ENCODE measurements at places on chromosomes 3 and 15.
A peak's percentile ranks its signal among the peaks of the same experiment; 100 is the strongest.

GRCh38 chr3:129690406-129690805, 83.9 kb upstream of the PLXND1 start:
- peak; percentile 96 for DNase-seq

DNA sequence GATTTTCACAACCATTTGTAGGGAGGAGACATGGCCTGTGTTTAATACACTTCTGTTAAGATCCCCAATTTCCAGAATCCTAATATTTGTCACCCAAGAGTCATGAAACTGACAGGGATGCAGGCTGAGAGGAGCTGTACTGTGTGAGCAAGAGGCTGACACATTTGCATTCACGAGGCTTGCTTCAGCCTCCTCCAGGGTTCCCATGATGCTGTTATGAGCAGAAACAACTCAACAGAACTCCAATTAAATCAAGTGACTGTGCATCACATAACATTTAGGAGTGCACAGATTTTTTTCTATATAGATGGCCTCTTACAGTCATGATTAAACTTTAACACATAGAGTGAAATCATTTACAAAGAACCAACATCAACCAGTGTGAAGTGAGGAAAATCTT, 292.3 kb upstream of the STT3B start:
- DNase-seq = no peak

DNA sequence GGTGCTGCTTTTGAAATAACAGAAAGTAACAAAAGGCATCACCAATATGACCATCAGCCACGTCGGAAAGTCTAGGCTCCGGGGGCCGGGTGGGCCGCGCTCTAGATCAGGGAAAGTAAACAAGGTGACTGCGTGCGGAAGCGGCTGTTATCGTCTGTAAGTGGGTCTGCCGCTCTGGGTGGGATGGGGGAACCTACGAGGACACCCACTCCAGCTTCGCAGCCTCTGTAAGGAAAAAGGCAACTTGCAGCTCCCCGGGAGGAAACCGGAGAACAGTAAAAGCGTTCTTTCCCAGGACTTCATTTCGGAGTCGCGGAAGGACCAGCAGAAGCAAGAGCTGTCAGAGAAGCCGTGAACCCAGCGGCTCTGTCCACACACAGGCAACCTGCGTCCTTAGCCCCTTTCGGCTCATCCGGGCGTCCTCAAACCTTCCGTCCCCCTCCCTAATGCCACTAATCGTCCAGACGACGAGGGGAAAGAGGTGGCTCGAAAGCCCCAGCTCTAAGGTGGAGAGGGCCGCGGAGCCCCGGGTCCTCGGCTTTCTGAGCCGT, 461 bp downstream of the XRN1 start:
- DNase-seq = no peak

DNA sequence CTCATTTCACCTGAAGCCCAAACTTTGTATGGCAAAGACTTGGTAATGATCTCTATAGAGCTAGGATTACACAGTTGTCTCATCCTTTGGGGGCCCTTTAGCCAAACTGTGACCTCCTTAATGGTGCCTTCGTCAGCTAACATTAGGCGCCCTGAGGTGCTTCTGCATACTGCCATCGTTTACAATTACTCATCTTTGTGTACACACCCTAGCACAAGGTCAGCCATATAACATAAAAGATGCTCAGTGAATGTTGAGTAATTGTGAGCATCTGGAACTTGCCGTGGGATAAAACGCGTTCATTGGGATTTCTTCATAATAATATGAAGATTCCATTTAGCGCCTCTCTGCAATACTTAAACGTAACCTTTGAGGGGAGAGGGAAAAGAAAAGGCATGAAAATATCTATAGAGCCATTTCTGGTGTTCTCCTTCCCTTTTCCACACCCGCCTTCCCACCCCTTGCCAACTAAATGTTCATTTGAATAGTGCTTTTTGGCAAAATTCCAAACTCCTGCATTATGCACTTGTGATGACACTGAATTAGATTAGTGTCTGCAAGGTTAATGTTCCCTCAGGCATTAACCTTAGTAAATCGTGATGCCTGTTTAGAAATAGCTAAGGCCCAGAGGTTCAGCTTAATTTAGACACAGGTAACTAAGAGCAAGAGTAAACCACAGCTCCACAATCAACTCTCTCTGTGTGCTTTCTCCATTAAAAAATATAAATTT, 990 bp upstream of the ZNF148 start:
- DNase-seq = no peak

GRCh38 chr15:50049871-50050270, 69.2 kb downstream of the ATP8B4 start:
- no peak for DNase-seq

- no peak for DNase-seq
Observed at GRCh38 chr3:47865192-47865591, 62.3 kb downstream of the DHX30 start.

GRCh38 chr3:107412376-107412775, 35.1 kb downstream of the CCDC54 start:
- no peak for DNase-seq

DNA sequence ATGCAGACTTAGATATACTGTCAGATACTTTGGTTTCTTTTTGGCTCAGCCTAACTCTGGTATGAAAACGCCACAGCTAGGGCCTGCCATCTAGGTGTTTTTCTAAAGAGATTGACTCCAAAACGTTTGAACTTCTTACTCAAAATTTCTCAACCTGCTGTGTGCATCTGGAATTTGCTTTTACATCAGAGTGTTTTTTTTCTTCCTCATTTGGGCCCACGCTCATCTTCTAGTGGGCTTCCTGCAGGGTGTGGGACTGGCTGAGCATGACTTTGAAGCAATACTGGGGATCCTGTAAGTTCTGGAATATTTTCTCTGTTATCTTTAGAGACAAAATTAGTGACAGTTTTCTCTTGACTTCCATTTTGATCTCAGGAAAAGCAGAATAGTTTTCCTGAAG, 117.8 kb downstream of the NR1D2 start:
- no peak for DNase-seq

DNA sequence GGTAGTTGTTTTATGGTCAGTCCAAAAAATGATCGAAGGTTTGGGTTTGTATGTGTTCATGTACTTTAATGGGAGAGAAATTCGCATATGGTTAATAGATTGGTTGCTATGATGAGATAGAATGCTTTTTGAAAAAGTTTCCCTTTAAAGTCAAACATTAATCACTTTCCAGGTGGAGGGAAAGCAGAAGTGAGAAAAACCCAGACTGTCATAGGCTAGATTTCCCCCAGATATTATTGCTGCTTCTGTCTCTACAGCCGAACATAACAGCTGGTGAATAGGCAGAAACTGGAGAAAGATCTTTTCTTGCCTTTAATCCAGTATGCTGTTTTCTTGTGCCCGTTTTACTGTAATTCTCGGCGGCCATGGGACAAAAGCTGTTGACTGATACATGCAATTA, 287.6 kb downstream of the SOX2 start:
- no peak for DNase-seq

- DNase-seq = no peak
Observed at GRCh38 chr3:159480046-159480445, 508.6 kb upstream of the IL12A start.

GRCh38 chr15:67917636-67918035, 77.8 kb upstream of the RNU6-1 start:
- DNase-seq = no peak

DNA sequence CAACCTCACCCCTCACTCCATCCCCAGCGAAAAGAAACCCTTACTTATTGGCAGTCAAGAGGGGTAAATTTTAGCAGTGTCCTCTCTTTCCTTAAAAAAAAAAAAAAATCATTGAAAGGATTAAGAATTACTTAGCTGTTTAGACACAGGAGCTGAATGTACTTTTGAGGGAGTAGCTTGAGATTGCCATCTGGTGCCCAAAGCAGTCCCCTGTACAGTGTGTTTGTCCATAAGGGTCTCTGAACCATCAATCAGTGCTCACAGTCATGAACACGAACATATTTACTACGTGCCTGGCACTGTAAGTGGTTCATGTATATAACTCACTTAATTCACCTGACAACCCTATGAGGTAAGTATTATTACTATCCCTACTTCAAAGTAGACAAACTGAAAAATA, 463.5 kb downstream of the RAP2B start:
- DNase-seq = no peak

DNA sequence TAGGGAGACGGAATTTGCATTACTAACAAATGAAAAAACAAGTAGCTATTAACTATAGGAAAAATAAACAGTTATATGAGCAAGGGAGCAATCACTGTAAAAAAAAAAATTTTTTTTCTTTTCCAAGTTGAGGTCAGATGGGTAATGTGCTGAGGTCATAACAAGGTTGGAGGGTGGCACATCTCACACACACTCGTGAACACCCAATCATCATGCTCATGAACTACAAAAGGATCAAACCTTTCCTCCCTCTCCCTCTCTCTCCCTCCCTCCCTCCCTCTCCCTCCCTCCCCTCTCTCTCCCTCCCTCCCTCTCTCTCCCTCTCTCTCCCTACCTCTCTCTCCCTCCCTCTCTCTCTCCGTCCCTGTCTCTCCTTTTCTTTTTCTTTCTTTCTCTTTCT, 97.9 kb upstream of the CGNL1 start:
- no peak for DNase-seq

DNA sequence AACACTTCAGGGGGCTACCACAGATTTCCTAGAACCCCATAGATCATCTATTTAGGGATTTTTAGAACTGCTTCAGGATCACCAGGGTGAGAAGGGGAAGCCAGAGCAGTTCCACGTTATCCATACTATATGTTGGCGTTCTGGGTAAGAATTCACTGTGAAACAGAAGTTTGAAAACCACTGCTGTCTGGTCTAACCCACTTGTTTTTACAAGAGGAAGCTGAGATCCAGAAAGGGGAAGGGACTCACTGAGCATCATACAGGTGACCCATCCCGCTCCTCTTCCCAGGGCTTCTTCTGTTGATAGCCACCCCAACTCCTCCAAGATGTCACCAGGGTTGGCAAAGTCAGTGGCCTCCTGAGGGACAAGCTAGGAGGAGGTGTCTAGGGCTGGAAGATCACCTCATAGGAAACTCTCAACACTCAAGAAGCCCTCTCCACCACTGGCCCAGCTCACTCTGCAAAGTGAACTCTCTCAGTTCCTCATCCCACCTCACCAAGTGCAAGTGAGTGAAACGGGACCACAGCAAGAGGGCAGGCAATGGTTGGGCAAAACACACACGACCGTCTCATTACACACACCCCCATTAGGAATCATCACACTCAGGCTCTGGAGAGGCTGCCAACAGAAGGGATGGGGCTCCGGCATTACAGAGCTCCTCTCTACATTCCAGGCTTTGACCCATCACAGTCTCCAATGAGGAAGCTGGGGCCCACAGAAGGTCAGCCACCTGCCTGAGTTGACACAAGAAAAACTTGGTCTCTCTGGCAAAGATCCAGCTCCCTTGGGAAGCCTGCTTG, 1.8 kb downstream of the DAPK2 start:
- peak; percentile 8 for DNase-seq

- DNase-seq = peak; percentile 18
Observed at GRCh38 chr3:170307671-170308405, 49.7 kb upstream of the SKIL start.

DNA sequence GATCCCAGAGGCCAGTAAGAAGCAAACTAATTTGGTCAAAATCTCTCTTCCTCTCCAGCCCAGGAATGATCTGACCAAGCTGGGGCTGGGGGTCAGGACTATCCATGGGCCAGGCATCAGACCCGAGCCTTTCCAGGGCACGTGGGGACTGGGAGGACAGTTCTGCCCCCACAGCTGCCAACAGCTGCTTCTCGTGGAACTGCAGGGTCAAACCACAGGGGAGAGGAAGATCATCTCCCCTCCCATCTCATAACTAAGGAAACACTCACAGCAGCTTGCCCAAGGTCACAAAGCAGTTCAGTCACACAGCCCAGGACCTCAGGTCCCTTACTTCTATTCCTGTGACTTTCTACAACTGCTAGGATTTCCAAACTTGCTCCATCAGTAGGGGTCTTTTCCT, 47.1 kb downstream of the DAPK2 start:
- DNase-seq = no peak

- DNase-seq = no peak
Observed at GRCh38 chr3:173618703-173619102, 221.2 kb downstream of the NLGN1 start.

DNA sequence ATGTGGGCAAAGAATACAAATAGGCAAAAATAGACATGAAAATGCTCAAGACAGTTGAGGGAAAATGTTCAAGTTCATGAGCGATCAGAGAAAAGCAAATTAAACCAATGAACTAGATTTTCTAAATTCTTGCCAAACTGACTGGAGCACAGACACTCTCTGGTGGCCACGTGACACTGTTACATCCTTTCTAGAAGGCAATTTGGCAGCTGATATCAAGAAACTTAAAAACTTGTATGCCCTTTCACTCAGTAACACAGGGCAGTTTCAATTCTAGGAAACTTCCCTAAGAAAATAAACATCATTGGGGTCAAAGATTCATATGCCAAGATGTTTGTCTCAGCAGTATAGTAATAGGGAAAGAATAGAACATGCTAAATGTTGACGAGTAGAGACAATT, 52.2 kb downstream of the ABHD5 start:
- no peak for DNase-seq

DNA sequence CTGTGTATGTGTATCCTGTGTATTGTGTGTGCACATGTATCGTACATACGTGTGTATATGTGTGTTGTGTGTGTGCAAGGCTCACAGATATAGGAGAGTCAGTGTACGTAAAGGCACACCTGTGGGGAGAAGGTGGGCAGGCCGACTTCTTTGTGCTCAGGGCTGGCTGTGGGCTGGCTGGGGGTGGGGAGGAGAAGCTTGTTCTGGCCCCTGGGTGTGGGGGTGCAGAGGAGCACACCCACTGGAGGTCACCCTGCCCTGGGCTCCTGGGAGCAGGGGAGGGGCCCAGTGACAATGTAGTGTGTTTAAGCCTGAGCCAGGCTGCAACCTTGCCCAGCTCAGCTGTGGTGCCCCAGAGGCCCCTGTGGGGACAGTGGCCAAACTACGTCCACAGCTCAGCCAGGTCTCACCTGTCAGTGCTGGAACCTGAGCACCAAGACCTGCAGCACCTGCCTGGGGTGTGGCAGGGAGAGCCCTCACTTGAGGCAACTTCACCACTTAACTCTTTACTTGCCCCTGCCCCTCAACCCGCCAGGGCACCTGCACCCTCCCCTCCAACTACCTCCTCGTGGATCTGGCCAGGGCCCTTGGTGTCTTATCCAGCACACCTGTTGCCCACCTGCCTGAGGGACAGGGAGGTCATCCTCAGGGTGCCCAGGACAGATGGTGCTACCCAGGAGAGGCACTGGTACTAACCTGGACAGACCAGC, 2.6 kb upstream of the HHATL start:
- DNase-seq = peak; percentile 28

DNA sequence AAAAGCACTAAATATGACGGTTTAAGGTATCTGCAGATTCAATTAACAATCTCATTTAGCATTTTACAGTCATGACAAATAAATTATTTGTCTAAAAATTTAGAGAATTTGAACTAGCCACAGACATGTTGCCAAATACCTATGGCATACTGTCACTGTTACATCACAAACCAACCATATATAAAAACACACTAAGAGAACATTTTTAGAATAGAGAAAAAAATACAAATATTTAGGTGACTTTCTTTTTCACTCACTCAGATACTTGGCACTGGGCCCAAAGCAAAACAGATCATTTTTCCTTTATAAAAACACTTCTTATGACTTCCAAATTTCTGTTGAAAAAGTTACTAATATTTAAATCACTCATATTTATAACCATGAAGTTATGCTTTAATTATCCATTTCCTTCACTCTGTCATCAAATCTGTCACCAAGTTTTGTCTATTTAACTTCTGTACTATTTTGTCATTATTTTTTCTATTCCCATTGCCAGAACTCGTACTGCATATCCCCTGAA, 644.7 kb downstream of the OTOL1 start:
- DNase-seq = no peak
